Cerebellum (tissue), 4 donors: ENCODE measurements at places on chromosomes 16 and 17.

GRCh38 chr16:86575754-86576557 lies 2.4 kb upstream of the FOXL1 start:
- DNase-seq: no peak

DNA sequence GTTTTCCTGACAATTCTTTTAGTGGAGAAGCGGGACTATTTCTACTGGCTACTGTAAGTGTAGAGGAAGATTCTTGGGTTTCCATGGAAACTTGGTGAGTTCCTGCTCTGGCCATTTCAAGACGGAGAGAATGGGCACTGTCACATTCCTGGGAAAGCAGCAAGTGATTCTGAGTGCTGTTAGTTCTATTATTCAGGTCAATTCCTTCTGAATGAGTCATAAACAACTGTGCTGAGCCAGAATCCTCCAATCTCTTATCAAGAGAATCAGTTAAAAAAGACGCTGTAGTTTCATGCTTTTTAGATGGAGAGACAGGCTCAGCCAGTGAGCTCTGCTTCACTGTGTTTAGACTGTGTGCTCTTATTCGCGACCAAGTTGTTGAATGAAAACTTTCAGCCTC lies 19.6 kb downstream of the AKAP10 start:
- DNase-seq: no peak

DNA sequence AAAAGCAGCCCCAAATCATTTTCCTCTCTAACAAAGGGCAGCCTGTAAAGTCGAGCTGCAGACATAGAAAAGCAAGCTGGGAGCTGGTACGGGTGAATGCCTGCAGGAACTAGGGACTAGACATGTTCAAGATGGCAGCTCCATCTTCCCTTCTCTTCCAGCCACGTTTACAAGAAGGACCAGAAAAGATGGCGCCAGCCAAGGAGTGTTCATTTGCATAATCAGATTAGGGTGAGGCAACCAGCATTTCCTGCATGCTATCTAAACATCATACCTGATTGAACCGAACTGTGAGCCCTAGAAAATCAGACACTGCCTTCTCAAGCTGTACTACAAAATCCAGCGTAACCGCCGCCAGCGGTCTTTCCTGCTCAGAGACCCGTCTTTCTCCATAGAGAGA lies 896.8 kb downstream of the CDH11 start:
- DNase-seq: no peak

DNA sequence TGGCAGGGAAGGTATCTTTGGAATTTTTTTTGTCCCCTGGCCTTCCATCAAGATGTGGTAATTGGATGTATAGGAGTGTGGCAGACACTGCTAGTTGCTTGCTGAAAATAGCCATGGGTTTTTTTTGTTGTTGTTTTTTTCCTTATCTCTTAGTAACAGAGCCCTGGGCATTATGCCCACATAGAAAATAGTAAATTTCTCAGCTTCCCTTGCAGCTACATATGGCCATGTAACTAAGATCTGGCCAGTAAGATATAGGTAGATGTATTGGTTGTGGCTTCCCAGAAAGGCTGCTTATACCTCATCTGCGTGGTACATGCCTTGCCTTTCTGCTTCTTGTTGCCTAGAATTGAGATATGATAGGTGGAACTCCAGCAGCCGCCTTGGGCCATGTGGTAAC lies 349.9 kb downstream of the CPPED1 start:
- DNase-seq: no peak

- no peak for DNase-seq
These were observed 45.1 kb upstream of the NOS2 start for GRCh38 chr17:27845264-27846041.

DNA sequence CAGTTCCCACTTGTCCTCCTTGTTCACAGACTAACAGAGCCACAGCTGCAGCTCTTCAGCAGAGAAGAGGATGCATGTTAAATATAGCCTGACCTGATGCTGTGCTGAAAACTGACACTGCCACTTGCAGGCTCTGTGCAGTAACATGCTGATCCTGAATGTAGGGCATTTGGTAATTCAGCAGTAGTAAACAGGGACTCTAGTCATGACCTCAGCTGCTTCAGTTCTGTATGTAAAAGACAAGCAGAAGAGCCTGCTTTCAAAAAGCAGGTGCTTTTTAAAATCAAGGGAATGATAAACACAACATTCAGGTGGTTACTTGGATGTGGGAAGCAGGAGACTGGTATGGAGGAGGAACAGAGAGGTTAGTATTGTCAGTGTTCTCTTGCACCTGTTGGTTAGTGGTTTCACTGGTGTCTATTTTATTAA lies 33.8 kb downstream of the ESRP2 start:
- DNase-seq: peak; percentile 82

GRCh38 chr16:52993179-52993578 lies 59.5 kb downstream of the CHD9NB start:
- no peak for DNase-seq

GRCh38 chr16:27852681-27853080 lies 210.8 kb downstream of the GSG1L start:
- DNase-seq: no peak

DNA sequence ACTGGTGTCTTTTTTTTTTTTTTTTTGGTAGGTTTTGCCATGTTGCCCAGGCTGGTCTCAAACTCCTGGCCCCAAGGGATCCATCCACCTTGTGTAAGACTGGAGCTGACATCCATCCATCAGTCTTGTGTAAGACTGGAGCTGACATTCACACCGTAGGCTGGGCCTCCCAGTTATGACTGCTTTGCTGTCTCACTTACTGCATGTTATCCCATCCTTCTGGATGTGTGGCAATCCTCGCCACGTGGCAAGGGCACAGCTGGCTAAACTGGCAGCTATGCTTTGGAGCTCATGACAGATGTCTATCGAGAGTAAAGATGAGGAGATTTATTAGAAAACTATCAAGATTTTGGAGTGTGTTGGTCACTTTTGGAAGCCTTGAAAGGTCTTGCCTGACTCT lies 115.1 kb downstream of the ABCA8 start:
- DNase-seq: no peak

- no peak for DNase-seq
These were observed 56.3 kb downstream of the SLFN5 start for GRCh38 chr17:35299135-35299534.

GRCh38 chr16:49597796-49598195 lies 224.2 kb downstream of the C16orf78 start:
- no peak for DNase-seq

DNA sequence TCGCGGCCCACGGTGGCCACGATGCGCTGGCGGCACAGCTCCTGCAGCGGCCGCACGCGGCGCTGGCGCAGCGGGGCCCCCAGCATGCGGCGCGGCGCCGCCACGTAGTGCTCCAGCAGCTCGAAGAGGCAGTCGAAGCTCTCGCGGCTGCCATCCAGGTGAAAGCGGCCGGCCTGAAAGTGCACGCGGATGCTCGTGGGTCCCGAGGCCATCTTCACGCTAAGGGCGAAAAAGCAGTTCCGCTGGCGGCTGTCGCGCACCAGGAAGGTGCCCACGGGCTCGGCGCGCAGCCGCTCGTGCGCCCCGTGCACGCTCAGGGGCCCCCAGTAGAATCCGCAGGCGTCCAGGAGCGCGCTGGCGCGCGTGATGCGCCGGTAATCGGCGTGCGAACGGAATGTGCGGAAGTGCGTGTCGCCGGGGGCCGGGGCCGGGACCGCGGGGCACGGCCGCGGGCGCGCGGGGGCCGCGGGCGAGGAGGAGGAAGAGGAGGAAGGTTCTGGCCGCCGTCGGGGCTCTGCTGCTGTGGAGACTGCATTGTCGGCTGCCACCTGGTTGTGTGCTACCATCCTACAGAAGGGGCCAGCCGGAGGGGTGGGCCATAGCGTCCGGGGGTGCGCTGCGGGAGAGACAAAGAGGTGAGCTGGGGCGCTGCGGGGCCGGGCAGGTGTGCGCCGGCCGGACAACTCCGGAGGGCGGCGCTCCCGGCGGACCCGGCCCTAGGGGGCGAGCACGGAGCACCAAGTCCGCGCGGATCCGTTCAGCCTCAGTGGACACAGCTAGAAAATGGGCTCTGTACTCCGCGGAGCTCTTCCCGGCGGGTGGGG lies 879 bp downstream of the SOCS1 start:
- peak; percentile 31 for DNase-seq

DNA sequence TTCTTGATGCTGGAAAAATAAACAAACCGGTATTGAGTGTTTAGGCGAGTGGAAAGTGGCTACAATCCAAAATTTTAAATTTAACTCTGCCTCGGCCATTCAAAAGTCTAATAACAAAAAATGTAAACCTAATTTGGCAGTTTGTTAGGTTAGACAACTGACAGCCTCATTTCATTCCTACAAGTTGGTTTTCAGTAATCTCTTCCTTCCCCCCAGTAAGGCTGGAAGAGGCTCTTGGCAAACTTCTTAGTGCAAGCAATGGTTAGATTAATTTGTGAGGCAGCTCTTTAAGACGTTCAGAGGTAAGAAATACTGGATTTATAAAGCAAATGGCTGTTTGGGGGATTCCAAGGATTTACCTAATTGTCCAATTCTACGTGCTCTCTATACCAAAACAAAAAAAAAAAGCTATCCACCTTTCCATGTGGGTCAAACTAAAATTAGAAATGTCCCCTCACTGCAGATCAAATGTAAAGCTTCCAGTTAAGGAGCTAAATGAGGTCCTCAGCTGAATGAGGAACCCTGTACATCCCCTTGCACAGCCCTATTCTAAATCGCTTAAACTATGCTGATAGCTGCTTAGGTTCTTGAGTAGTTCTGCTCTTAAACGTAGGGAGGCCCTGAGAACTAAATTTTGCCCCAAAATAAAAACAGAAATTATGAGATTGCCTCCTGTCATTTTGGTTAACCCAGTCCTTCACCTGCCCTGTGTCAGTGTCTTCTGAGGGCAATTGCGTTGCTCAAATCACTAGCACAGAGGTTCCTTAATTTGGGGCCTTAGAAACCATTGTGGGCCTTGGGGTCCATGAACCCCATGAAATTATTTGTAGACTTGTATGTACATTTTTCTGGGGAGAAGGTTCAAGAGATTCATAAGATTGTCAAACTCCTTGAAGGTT lies 2.9 kb downstream of the HEXIM1 start:
- no peak for DNase-seq

DNA sequence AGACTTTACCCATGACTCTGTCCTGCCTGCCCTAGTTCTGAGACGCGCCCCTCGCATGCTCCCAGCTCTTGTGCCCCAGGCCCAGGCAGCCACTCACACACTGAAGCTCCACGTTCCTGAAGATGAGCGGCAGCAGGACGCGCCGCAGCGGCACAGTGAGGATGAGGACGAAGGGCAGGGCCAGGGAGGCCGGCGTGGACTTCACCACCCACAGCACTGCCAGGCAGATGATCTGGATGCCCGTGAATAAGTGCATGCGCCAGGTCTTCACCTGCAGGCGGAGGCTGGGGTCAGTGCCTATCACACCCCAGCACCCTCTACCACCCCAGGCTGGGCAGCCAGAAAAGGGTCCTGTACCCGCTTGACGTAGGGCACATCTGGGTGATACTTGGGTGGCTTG lies 16.9 kb downstream of the SLC4A1 start:
- no peak for DNase-seq

DNA sequence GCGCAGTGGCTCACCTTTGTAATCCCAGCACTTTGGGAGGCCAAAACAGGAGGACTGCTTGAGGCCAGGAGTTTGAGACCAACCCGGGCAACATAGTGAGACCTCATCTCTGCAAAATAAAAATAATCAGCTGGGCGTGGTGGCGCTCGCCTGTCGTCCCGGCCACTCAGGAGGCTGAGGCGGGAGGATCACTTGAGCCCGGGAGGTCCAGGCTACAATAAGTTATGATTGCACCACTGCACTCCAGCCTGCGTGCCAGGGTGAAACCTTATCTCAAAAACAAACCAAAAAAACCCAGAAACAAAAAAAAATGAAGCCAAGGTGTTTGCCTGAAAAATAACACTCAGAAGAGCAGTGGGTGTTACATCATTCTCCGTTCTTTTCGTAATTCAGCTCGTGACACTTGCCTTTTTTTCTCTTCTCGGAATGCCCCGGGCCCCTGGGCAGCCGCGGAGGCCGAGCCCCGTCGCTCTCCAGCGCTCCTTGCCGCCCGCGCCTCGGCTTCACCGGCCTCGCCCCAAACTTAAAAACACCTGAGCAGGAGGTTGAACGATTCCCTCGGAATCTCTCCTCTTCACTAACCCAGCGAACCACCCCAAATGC lies 17.0 kb downstream of the PRCD start:
- DNase-seq: no peak

DNA sequence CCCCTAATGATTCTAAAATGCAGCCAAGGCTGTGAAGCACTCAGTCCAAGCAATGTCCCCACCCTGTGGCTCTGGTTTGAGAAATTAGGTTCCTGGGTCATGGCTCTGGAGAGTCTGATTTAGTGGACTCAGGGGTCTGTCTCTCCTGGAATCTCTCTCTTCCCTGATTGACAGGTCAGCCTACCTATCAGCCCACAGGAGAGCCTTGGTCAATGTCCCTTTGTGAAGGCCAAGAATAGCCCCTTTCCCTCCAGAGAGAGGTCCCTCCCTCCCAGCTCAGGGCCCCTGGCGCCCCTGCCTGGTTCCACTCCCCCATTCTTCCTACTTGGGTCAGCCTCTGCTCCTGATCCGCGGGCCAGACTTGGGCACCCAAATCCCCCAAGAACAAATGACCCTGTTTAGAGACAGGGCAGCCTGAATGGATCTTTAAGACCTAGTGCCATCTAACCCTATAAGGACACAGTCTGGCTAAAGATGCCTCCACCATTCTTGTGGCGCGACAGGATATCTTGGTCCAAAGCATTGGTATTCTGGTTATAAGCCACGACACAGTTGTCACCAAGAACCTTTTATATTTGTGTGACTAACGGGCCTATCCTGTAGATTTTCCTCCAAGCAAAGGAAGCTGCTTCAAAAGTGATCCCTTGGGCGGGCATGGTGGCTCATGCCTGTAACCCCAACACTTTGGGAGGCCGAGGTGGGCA lies 38.3 kb upstream of the PRSS54 start:
- DNase-seq: no peak

- no peak for DNase-seq
These were observed 6.4 kb downstream of the NECAB2 start for GRCh38 chr16:83974475-83974874.

DNA sequence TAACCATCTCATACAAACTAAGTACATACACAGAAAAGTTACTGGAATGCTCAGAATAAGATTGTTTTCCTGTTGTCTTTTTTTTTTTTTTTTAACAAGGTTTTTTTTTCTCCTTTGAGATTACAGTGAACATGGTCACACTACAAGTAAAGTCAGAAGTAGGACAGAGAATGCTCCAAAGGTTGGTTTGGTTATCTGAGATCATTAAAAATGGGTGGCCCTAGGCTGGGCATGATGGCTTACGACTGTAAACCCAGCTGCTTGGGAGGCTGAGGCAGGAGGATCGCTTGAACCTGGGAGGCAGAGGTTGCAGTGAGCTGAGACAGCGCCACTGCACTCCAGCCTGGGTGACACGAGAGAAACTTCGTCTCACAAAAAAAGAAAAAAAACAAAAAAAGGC lies 6.9 kb upstream of the ST6GALNAC1 start:
- DNase-seq: no peak
